ENCODE measurements at places on chromosomes 16 and 17. TPM values are rescaled to one million over a fixed set of nuclear protein-coding genes. Genes with fewer than 3 reads are reported as not detected.

YWHAE gene
- 370 TPM for total RNA-seq

SAMD14 gene
- not detected for total RNA-seq

SSTR5 gene
- total RNA-seq, result not detected

GP1BA gene
- total RNA-seq, result not detected

C16orf87 gene
- 33.9 TPM for total RNA-seq

IL17C gene
- total RNA-seq, result not detected

- no peak for DNase-seq
Measured at GRCh38 chr17:8264836-8265542, 15.9 kb downstream of the PFAS start.
